ENCODE measurements at places on chromosomes 11 and 22. TPM values are rescaled to one million over a fixed set of nuclear protein-coding genes. Genes with fewer than 3 reads are reported as not detected.

The OR2D2 gene
- total RNA-seq: not detected

The CLMP gene
- total RNA-seq: 74.6 TPM

The PES1 gene
- total RNA-seq: 46.6 TPM

The MYOD1 gene
- total RNA-seq: not detected

The SCGB1A1 gene
- total RNA-seq: 3.5 TPM

The ARHGEF17 gene
- total RNA-seq: 110 TPM

The H19 gene
- total RNA-seq: 1,096 TPM

The PACSIN3 gene
- 66.0 TPM for total RNA-seq

The RNASEH2C gene
- total RNA-seq: 42.5 TPM

All from sciatic nerve (tissue), 2 donors.